Choroid plexus epithelial cell (primary cell): ENCODE measurements at places on chromosomes 1 and 21.

DNA sequence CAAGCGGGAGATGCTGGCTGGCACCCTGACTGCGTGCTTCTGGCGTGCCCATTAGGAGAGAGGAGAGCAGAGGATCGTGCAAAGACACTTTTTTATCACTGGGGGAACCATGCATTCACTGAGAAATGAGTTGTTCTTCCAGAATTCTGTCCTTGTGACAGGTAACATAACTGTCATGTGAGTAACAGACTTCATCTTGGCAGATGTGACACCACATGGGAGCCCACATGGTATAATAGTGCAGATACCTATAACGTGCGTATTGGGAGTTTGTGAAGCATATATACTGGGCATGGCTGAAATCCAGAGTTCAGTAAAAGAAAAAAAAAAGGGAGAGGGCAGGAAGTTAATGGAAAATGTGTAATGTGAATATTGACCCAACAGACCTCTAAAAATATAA lies 159.6 kb upstream of the BACE2 start:
- DNase-seq: no peak

- no peak for DNase-seq
These were observed 2.9 kb downstream of the OR10J5 start for GRCh38 chr1:159532922-159533321.

DNA sequence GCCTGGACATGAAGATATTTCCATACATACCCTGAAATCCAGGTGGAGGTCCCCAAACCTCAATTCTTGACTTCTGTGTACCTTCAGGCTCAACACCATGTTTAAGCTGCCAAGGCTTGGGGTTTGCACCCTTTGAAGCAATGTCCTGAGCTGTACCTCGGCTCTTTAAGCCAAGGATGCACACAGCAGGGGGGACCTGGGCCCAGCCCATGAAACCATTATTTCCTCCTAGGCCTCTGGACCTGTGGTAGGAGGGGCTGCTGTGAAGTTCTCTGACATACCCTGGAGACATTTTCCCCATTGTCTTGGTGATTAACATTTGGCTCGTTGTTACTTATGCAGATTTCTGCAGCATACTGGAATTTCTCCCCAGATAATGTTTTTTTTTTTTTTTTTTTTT lies 184.3 kb upstream of the RGS18 start:
- DNase-seq: no peak

GRCh38 chr1:213032651-213033050 lies 17.0 kb upstream of the ANGEL2 start:
- DNase-seq: no peak

DNA sequence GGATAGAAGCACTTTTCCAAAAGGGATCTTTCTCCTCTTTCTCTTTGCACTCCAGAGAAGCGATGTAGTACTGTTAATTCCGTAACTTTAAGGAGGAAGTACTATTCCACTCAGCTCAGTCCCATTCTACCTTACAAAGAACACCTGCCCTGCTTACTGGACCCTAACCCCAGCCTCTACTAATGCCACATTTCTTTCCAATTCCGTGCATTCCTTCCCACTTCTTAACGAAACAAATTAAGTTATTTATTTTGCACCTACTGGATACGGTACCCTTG lies 511 bp downstream of the NDC1 start:
- peak; percentile 7 for DNase-seq

DNA sequence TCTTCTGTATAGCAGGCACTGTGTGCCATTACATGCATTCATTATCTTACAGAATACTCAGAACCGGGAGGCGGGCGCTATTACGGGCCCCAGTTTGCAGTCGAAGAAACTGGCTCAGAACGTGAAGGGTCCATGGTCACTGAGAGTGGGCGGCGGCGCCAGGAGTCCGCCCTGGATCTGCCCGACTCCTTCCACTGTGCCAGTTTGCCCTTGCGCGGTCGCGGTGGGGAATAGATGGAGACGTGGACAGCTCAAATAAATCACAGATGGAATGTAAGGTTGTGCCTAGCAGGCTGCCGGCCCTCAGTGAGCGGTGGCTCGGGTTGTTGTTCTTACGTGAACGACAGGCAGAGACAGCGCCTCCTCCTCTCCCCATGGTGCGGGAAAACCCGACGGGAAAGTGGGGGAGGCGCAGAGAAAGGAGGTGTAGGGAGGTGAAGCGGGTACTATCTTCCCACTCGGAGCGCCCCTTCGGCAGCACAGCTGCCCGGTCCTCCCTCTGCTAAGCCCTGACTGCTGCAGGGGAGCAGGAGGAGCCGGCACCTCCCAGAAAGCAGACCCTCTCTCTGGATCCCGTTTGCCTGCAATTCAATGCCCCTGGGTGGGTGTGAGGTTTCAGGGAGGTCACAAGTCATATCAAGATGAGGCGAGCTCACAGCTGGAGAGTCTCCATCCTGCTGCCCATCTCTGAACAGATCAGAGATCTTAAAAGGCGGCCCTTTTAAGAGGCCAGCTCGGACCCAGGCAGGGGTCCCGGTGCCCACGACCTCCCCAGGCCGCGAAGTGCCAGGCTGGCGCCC lies 1.1 kb downstream of the COL9A2 start:
- DNase-seq: peak; percentile 17

GRCh38 chr1:4668743-4669700 lies 14.6 kb downstream of the AJAP1 start:
- no peak for DNase-seq

- DNase-seq: no peak
These were observed 23.9 kb downstream of the CAPN8 start for GRCh38 chr1:223641523-223642039.

DNA sequence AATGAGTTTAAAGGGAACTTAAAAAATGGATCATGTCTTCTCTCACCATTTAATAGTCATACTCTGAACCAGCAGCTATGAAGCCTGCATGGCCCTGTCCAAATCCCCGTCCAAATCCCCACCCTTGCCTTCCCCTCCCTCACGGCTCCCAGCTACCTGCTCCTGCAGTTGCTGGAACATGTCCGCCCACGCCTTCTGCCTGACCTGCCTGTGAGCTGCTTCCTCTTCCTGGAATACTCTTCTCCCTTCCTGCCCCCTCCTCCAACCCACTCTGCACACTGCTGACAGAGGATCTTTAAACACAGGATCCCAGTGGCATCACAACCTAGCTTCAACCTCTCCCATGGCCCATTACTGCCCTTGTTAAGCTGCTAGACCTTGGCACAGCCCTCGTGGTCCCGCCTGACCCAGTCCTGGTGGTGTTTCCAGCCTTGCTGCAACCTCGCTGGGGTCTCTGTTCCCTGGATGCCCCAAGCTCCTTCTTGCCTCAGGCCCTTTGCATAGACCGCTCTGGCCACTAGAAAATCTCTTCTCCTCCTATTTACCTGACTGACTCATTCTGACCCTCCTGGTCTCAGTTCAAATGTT lies 118.3 kb downstream of the PTPRU start:
- no peak for DNase-seq

DNA sequence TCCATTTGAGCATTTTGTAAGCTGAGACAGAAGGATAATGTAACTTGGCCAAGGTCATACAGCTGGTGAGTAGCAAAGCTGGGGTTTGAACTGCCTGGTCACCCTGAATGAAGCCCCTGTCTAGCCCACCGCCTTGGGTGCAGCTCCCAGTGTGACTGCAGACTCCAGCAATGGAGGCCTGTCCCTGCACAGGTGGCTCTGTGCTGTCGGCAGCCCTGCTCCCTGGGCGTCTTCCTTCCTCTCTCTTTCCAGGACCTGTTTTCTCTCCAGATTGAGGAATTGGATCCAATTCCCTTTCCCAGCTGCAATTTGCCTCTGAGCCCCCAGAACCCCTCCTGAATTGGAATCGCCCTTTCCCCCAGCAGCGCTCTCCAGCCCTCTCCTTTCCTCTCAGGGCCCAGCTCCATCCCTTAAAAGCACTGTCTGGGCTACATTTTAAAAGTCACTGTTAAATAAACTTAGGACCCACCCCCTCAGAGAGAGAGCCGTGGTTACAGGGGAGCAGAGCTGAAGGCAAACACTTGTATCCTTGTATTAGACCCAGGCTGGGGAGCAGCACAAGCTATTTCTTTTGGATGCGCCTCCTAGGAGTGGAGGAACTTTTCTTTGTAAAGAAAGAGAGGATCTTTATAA lies 161.4 kb upstream of the LMO4 start:
- DNase-seq: no peak

DNA sequence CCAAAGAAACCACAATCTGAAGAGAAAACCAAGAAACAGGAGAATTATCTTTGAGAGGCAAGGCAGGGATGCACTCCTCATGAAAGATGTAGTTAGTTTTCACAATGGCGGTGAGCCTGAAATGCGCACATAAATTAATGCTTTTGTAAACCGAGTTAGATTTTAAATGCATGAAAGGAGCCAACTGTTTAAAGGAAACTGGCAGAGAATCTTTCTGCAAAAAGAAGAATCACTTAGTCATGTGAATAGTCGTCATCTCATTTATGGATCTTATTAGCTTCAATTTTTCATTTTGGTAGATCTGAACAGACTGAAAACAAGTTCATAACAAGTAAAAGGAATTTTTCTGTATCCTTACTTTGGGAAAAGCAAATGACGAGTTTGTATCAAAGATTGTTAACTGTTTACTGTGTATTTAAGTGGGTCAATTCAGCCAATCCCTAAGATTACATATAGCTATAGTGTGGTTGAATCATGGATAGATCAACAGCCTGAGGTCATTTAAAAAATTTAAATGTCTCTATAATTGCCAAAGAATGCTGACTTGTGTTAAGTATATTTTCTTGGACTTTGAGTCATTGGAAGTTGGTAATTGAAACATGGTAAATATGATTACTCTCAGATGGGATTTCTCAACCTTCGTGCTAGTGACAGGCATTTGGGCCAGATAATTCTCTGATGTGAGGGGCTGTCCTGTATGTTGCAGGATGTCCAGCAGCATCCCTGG lies 226.6 kb upstream of the KAZN start:
- no peak for DNase-seq

GRCh38 chr1:171134204-171134923 lies 43.7 kb downstream of the FMO3 start:
- no peak for DNase-seq

DNA sequence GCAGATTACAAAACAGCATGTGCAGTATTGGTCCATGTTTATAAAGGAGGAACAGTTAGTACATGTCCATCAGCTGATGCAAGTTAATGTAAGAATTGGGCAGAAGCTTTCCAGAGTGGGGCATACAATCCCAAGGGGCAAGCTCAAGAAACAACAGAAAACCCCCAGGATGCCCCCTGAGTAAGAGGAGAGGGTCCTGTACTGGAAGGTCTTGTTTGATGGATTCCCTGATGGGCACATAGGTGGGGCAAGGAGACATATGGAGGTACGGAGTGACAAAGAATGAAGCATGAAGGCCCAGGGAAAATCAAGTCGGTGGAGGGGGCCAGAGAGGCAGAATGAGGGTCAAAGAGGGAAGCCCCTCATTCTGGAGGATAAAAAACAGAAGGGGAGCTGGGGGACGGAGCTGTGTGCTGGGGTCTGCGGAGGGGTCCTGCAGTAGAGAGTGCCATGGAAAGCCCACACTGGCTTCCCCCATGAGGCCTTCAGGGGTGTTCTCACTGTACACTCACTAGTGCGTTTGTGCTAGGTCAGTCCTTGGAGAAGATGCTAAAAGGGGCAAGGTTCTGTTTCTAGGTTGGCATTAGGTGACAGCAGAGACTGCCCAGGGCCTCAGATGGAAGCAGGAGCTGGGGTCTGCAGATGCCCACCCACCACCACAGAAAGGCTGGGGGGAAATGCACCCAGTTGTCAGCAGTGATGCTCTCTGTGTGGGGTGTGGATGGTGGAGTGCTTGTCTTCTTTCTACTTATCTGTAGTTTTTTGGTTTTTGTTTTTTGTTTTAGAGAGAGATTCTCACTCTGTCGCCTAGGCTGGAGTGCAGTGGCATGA lies 12.5 kb upstream of the MATN1 start:
- no peak for DNase-seq

- no peak for DNase-seq
These were observed 36.1 kb upstream of the SLC25A33 start for GRCh38 chr1:9503001-9503675.
